ENCODE measurements at places on chromosomes 6 and 20. TPM values are rescaled to one million over a fixed set of nuclear protein-coding genes. Genes with fewer than 3 reads are reported as not detected.

CGAS gene
- 25.5 TPM for total RNA-seq

ARFGEF3 gene
- total RNA-seq, result 10.0 TPM

GRCh38 chr6:22078802-22079545 lies 217.9 kb downstream of the PRL start:
- H3K27ac ChIP-seq, result no peak overlapping the region
- no peaks in the 10 kb centered on the region for H3K4me1 ChIP-seq
- H3K27me3 ChIP-seq, result no peaks in the 10 kb centered on the region
- no peak overlapping the region for H3K4me3 ChIP-seq
- no peak for DNase-seq

GRCh38 chr6:133951227-133951626 lies 1.8 kb upstream of the TBPL1 start:
- no peak for DNase-seq
- H3K27me3 ChIP-seq, result no peaks in the 10 kb centered on the region
- no peaks in the 10 kb centered on the region for H3K36me3 ChIP-seq
- peaks cover 32% of the 10 kb centered on the region for H3K4me1 ChIP-seq
- H3K4me3 ChIP-seq, result peak overlapping the region; percentile 75

GRCh38 chr6:140204154-140204553 lies 829.7 kb upstream of the CITED2 start:
- no peak overlapping the region for H3K4me3 ChIP-seq
- H3K27me3 ChIP-seq, result no peaks in the 10 kb centered on the region
- no peaks in the 10 kb centered on the region for H3K36me3 ChIP-seq
- no peak overlapping the region for H3K27ac ChIP-seq
- peaks cover 18% of the 10 kb centered on the region for H3K4me1 ChIP-seq
